ENCODE measurements at places on chromosomes 3 and 15. TPM values are rescaled to one million over a fixed set of nuclear protein-coding genes. Genes with fewer than 3 reads are reported as not detected.
A peak's percentile ranks its signal among the peaks of the same experiment; 100 is the strongest.

The LNP1 gene
- total RNA-seq, result 2.1 TPM

The CYP1A2 gene
- total RNA-seq, result 0.15 TPM

DNA sequence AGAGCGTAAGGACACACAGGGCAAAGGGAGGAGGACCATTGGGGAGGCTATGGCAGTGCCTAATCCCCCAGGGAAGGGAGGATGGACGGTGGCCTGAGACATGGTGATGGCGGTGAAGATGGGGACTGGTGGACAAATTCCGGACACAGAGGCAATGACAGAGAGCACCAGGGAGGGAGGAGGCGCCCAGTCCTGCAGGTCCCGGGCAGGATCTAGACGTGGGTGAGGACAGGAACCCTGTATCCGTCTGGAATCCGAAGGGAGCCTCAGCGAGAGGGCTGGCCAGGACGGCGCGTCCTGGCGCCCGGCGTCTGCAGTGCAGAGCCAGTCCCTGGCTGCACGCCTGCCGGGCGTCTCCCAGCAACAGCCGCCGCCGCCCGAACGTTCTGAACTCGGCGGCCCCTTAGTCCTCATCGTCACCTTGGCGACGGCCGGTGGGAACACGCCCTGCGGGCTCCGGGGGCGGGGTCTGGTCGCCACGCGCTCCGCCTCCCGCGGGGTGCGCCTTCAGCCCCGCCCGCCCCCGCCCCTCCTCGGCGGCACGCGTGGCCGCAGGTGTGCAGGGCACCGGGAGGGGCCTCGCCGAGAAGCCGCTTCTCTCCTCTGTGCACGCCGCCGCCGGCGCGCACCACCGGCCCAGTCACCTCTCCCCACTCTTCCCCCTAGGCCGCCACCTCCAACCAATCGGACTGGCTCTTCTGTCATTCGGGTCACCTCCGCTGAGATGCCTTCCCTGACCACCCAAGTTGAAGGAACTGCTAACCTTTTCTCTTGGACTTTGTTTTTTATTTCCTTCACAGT lies 11.6 kb downstream of the XIRP1 start:
- DNase-seq, result peak; percentile 98
- peaks cover 66% of the 10 kb centered on the region for H3K4me1 ChIP-seq
- no peaks in the 10 kb centered on the region for H3K36me3 ChIP-seq
- peak overlapping the region; percentile 87 for H3K27ac ChIP-seq
- H3K27me3 ChIP-seq, result no peaks in the 10 kb centered on the region
- peak overlapping the region; percentile 31 for H3K4me3 ChIP-seq

DNA sequence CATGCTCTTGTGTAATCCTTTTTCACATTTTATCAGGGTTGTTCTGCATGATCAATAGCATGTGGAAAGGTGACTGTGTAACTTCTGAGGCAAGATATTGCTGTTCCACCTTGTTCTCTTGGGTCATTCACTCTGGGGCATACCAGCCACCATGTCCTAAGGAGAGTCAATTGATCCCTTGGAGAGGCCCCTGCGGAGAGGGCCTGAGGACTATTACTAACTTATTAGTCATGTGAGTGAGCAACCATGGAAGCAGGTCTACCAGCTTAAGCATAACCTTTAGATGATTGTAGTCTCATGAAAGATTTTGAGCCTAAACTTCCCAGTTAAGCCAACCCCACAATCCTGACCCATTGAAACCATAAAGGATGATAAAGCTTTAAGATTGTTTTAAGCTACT lies 22.0 kb upstream of the COL6A5 start:
- no peaks in the 10 kb centered on the region for H3K27me3 ChIP-seq
- DNase-seq, result no peak
- no peak overlapping the region for H3K27ac ChIP-seq
- no peaks in the 10 kb centered on the region for H3K36me3 ChIP-seq

DNA sequence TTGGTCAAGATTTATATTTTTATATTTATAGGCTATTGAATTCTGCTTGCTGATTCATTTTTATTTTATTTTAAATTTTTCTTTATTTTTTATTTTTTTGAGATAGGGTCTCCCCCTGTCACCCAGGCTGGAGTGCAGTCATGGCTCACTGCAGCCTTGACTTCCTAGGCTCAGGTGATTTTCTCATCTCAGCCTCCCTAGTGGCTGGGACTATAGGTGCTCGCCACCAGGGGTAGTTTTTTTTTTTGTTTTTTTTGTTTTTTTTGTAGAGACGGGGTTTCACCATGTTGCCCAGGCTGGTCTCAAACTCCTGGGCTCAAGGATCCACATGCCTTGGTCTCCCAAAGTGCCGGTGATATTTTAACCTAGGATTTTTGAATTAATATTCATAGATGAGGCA lies 31.2 kb downstream of the NR2E3 start:
- H3K36me3 ChIP-seq, result peaks cover 44% of the 10 kb centered on the region
- DNase-seq, result no peak

DNA sequence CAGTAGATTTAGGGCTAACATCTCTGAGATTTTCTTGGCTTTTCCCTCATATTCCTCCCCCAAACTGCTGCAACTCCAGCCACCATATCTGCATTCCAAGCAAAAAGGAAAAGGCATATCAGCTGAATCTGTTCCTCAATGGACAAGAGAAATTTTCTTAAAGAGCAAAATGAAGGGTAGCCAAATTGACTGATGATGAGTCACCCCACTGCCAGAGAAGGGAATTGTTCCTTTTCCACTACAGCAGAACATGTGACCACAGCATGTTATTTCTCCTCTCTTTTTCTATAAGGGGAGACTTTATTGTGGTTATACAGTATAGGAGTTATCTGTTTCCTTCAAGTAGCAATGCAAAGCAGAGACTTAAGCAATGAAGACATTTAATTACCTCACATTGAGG lies 172.5 kb downstream of the MTHFS start:
- H3K27me3 ChIP-seq, result no peaks in the 10 kb centered on the region
- H3K27ac ChIP-seq, result no peak overlapping the region
- no peaks in the 10 kb centered on the region for H3K4me1 ChIP-seq
- no peak for DNase-seq
- H3K36me3 ChIP-seq, result no peaks in the 10 kb centered on the region
- no peak overlapping the region for H3K4me3 ChIP-seq

DNA sequence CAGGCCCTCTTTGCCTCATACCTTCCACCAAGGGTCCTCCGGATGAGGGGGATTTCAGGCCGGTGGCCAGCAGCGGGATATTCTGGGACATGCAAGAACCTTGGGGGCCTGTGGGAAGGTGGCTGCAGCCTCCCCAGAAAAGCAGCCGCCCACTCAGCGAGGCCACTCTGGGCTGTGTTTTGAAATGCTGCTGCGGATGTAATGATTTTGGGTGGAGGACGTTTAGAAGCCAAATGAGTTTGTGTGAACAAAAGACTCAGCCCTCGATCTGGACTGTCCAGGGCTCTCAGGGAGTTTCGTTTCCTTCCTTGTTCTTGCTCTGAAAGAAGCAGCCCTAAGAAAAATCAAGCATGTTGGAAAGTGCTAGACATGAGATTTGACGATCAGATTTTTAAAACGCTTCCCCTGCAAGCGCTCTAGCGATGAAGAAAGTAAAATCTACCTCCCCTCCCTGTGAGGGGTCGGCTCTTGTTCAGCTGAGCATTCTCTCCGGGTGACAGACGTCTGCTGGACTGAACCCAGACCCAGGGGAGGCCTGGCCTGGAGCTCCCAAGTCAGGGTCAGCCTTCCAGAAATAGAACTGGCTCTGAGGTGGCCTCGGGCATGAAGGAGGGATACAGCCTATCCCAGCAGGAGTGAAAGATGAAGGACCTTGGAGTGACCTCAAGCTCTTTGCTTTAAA lies 12.9 kb downstream of the HEG1 start:
- DNase-seq, result peak; percentile 31
- peaks cover 7% of the 10 kb centered on the region for H3K36me3 ChIP-seq
- no peak overlapping the region for H3K4me3 ChIP-seq
- no peaks in the 10 kb centered on the region for H3K27me3 ChIP-seq
- peaks cover 88% of the 10 kb centered on the region for H3K4me1 ChIP-seq

- no peaks in the 10 kb centered on the region for H3K27me3 ChIP-seq
- no peaks in the 10 kb centered on the region for H3K4me1 ChIP-seq
- H3K27ac ChIP-seq, result no peak overlapping the region
- no peak for DNase-seq
Measured at GRCh38 chr3:41900265-41900664, 61.6 kb downstream of the ULK4 start.

- no peak overlapping the region for H3K27ac ChIP-seq
- H3K4me3 ChIP-seq, result no peak overlapping the region
- no peaks in the 10 kb centered on the region for H3K27me3 ChIP-seq
- H3K36me3 ChIP-seq, result no peaks in the 10 kb centered on the region
Measured at GRCh38 chr15:41605566-41605965, 46.6 kb downstream of the TYRO3 start.
